ENCODE measurements at places on chromosomes 4 and X.

GRCh38 chr4:139854668-139855403, 189.2 kb downstream of the MGST2 start:
- no peak for DNase-seq

DNA sequence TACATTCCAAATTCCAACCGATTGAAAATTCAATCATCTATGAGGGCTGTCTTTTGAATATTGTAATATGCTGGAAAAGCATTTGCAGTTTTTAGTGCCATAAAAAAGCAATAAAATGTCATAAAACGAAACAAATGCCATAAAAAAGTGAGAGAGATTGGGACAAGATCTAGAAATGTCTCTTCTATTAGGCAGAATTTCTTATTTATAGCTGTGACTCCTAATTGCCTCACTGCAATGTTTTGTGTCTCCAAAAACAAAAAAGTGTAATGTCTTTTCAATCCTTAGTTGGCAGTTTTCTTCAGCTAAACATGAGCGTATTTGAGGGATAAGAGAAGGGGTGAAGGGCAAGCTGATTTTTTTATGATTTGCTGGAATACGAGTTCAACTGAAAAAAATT, 153.9 kb downstream of the NAF1 start:
- DNase-seq: no peak

DNA sequence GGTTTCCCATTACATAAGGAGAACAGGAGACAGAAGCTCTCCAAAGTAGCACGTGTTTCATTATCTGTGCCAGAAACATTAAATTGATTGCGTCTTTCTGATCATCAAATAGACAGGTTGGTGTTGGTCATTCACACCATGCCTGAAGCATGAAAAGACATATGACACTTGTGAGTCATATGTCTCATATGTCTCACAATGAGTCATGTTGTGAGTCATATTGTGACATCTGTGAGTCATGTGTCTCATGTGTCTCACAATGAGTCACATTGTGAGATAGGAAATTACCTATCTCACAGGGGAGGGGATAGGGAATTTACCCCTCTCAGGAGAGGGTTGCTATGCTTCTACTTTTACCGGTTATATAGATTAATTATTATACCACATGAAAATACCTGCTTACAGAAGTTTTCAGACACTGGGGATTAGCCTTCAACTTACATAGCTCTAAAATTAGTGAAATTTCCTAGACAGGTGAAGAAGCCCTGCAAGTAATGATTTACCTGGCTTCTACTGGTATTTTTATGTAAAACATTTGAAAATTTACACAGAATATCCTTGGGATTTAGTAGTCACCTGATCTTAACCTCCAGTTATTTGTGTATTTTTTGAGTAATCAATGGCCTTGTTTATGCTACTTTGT, 80.8 kb downstream of the NPFFR2 start:
- no peak for DNase-seq

DNA sequence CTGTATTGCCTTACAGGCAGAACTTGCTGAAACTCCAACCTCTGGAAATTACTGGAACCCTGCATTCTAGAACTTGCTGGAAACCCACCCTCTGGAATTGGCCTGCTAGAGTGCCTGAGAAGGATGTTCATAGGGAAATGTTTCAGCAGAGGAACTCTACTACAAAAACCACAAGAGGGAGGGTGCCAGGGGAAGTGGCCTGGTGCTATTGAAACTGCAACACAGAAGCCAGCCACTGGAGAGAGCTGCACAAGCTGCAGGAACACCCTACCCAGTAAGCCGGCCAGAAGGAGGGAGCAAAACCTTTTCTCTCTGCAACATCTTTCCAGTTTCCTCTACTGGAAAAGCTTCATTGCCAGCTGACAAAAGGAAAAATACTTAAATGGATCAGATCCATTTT, 2.5 kb upstream of the BRWD3 start:
- no peak for DNase-seq

GRCh38 chr4:116453127-116453526, 632.2 kb downstream of the TRAM1L1 start:
- no peak for DNase-seq

- DNase-seq: no peak
Measured at GRCh38 chrX:4710618-4711433, 997.4 kb upstream of the PRKX start.

- DNase-seq: no peak
Measured at GRCh38 chr4:36227913-36228312, 16.4 kb downstream of the ARAP2 start.

DNA sequence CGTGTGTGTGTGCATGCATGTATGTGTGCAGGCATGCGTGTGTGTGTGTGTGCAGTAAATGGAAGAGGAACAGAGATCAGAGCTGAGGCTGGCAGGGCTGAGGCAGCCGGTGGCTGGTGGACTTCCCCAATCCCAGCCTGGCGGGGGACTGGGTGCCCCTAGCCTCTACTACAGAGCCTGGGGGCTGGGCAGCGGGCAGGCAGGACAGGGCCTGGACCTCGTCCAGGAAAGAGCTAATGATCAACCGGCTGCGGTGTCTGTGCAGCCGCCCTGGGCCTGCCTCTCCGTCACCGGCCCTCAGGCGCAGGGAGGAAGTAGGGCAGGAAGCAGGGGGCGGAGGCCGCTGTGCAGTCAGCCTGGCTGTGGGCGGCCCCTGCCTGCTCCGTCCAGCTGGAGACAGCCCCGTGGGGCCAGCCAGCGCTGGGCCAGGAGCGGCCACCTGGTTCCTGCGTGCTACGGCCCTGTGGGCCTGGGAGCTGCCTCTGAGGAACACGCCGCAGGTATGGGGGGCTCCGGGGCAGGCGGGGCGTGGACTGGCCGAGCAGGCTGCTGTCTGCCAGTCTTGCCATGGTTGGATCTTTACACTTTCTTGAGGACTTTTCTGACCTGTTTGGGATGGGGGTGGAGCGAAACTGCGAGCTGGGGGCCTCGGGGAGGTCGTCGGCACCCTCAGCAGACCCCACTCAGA, at the start of gene SH3TC1:
SH3TC1 (plus strand) TSS at position 385 of the 688 bp plus-strand sequence. CDS start 5,905 bp downstream, outside the sequence.
- DNase-seq: no peak

- no peak for DNase-seq
Measured at GRCh38 chr4:6264225-6264540, 5.5 kb upstream of the WFS1 start.

DNA sequence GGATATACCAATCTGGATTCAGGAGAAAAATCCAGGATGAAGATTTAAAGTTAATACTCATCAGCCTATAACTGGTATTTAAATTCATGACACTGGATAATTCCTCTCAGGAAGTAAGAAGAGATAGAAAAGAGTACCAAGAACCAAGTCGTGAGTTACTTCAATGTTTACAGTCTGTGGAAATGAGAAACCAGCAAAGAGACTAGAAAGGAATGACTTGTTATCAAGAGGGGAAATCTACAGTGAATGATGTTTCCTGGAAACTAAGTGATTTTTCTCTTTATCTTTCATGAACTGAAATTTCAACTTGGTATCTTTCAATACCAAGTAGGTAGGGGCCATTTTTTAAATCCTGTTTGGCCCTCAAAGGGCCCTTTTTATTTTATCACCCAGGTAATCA, 217.9 kb upstream of the AFF2 start:
- no peak for DNase-seq

- no peak for DNase-seq
Measured at GRCh38 chr4:84690481-84690880, 107.6 kb downstream of the CDS1 start.

- DNase-seq: no peak
Measured at GRCh38 chr4:142272452-142272851, 573.6 kb downstream of the INPP4B start.

DNA sequence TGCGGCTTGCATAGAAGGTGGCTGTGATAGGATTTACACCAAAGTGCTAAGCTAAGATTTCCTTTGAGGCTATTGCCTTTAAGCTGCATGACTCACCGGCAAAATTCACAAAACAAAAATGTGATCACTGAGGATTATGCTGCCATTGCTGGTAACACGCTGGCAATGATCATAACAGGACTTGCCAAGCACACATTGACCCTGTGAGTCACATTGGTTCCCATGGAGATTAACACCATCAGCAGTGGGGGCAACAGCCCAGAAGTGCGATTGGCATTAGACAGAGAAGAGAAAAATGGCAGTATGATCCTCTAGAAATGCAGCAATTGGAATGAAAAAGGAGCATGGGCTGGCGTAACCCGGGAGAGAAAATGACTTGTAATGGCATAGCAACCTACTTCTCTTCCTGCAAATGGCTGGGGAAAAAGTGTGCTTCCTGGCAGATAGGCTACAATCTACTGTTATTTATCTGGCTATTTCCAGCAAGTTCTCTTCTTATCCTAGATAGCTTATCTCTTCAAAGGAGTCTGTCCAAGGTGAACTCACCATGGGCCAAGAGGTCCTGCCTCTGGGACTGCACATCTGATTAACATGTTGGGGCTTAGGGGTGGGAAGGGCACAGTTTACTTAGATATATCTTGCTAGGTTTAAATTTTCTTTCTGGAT, 314.2 kb upstream of the IGFBP7 start:
- no peak for DNase-seq

DNA sequence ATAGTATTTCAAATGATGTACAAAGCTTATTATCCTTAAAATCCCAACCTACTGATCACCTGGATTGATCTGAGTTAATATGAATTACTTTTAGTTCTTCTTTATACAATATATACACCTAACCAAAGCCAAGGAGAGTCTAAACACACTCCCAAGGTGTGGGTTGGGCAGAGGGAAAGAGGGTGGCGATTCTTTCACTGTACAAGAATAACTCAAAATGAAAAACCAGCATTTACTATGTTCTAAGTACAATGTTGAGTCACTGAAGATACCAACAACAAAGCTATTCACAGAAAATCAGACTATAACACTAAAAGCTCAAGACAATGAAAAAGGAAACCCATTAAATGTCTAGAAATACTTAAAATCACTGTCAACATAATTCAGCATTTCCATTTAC, 46.6 kb downstream of the ANKRD17 start:
- DNase-seq: no peak

DNA sequence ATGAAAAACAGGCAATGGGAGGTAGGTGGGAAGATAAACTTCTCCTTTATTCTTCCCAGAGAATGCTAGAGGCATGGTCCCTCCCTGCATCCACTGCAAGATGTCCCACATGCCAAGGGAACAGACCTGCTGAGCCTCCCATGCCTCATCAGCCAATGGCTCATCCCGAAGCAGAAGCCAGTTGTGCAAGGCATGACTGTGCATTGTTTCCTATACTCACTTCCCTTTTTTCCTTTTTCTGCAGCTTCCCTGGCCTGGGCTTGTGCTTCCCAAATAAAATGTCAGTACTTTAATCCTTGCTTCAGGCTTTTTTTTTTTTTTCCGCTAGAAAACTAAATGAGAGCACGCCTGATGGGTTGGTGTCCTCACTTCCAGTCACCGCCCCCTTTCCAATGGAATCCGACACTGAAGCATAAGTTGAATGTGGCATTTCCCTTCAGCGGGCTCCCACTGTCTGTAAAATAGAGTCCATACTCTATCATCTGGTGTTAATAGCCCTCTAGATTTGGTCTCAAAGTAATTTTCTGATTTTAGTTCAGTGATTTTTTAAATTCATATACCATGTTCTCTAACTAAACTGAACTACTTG, 239.0 kb upstream of the JADE1 start:
- DNase-seq: no peak

DNA sequence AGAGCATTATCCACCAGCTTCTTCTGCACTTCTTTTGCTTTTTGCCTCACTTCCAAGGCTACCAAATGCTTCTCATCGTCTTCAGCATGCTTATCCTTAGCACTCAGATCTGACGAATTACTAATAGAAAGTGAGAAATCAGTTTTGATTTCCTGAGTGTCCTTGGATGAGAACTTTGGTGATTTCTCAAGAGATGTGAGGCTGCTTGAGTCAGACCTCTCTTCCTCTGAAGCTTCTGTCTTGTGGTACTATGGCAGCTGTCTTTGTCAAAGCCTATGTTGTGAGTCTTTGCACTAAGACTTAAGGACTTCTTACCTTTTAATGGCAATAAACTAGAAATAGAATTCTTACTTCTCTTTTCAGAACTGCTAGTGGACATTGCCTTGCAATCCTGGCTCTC, 169.9 kb downstream of the CPE start:
- DNase-seq: no peak

DNA sequence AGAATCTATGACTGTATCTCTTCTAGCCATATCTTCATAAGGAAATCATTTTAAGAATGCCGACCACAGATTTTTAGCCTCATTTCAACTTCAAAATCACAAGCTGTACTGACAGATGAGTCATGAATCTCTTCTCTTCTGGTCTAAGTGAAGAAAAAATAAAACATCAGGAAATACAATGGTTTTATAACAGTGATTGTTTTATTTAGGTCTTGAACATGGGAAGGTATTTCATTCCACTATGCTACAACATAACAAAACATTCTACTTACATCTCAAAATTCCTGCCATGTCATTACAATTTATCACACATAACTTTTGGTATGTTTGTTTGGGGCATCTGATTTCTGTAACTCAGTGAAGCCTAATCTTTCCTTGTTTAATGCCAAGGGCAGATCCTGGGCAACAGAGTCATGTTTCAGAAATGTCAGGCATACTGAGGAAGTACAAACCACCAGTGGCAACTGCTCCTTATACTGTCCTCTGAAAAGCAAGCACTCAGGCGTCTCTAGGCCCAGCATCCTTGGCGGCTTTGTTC, 325.0 kb downstream of the PDHA2 start:
- no peak for DNase-seq
